NCI-H1930 (cell line): ENCODE measurements at places on chromosomes 3 and 15.
A peak's percentile ranks its signal among the peaks of the same experiment; 100 is the strongest.

DNA sequence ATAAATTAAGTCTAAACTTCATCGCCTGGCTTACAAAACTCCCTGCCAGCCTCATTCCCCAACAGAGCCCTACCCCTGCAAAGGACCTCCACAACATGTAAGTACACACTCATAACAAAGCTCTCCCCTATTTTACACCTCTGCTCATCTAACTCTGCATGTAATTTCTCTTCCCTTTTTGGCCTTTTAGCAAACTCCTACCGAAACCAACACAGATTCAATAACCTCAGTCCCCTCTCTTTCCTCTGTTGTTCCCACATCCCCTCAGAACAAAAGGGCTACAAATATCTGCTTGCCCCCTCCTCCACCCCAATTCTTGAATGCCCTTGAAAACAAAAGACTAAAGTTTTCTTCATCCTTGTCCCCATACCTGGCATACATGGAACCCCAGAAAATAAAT is 662 bp downstream of the UBL7 start:
- no peak for DNase-seq

- DNase-seq: no peak
Observed at GRCh38 chr15:77975332-77976094, 102.0 kb downstream of the TBC1D2B start.

DNA sequence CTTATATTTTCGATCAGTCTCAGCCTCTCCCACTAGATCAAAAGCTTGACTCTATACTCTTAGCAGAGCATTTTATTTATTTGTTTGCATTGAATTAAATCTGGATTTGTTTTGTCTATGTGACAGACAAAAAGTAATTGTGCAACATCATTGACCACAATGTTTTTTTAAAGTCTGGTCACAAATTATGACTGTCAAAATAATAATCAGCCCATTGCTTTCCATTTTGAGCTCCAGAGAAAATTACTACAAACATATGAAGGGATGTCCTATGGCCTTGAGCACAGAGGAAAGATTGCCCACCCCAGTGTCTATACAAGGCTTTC is 82.3 kb downstream of the FSIP1 start:
- DNase-seq: no peak

GRCh38 chr3:81726735-81727134 is 34.7 kb downstream of the GBE1 start:
- DNase-seq: no peak

- no peak for DNase-seq
Observed at GRCh38 chr3:171320750-171321558, 139.3 kb downstream of the TNIK start.

- DNase-seq: no peak
Observed at GRCh38 chr3:185754920-185755319, 69.9 kb downstream of the IGF2BP2 start.

GRCh38 chr3:11826628-11827265 is 19.9 kb downstream of the TAMM41 start:
- DNase-seq: no peak

DNA sequence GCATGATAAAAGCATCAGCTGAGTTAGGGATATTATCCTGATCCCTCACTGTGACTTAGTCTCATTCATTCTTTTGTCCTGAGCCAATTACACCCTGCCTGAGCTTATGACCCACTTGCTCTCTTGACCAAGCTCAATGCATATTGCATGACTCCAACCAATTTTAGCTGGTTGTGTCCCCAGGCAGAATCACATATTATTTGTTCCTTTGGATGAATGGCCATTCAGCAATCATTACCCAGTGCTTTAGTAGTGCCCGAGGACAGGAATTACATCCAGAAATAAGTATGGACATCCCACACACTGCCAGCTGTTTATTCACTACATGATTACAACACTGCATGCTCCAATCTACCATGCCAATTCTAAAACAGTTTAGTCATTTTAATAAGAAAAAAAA is 322.5 kb downstream of the ZBBX start:
- DNase-seq: peak; percentile 70

- no peak for DNase-seq
Observed at GRCh38 chr15:59609730-59610712, 1.6 kb upstream of the GCNT3 start.

GRCh38 chr3:121269389-121269788 is 276.4 kb downstream of the POLQ start:
- no peak for DNase-seq

- no peak for DNase-seq
Observed at GRCh38 chr3:190108804-190109203, 11.9 kb downstream of the P3H2 start.
